ENCODE measurements at places on chromosomes 2 and 18.

DNA sequence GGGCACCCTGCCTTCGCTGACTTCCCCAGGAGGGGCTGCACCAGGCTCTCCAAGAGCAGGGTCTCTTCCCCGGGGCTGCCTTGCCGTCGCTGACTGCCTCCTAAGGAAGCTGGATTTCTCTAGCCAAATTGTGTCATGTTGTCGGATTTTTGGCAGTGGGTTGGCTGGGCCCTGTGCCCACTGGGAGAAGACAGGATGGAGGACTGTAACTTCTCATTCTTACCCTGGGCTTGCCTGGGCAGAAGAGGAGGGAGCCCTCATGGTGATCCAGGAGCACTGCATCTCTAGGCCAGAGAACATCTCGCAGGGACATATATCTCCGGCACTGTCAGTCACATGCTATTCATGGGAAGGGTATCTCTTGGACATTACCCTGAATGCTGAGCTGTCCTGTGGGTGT, 6.3 kb downstream of the MYO7B start:
- no peak for DNase-seq

DNA sequence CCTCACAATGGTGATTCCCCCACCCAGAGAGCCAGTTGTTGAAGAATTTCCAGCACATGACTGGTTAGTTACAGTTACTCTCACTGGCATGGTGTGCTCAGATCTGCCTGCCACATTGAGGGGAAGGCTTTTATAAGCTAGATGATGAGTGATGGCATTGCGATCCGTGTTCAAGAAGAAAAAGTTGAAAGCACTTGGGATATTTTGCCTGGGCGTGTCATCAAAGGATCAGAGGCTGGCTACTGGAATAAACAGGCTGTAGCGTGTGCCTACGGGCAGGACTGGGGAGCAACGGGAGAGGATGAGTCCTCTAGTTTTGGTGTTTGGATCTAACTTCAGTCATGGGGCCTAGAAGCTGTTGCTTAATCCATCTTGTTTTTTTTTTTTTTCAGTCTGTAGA, 175.0 kb downstream of the SETBP1 start:
- no peak for DNase-seq

- DNase-seq: no peak
Measured at GRCh38 chr2:221554769-221555493, 17.2 kb downstream of the EPHA4 start.

DNA sequence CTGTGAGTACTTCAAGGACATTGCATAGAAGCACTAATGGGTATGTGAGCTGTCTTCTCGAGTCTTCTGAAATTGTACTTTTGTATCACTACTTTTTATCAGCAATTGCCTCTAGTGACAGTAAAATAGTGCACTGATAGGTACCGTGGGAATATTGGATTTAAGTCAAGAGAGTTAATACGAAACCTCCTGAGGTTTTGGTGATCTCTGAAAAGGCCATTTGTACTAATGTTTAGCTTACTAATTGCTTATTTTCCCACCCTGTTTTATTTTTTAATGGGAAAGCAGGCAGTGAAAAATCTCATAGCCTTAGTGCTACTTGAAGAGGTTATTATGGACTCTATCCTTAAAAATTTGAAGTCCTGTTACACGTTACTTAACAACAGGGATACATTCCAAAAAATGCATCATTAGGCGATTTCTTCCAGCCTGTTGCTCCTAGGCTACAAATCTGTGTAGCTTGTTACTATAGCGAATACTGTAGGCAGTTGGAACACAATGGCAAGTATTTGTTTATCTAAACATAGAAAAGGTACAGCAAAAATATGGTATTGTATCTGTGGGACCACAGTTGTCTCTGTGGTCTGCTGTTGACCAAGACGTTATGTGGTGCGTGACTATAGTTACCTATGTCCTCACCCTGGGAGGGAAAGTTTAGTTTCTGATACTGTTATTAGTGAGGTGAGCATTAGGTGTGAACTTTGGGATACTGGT, 65.9 kb downstream of the CAB39 start:
- DNase-seq: no peak

GRCh38 chr2:64562148-64562784, 38.1 kb downstream of the AFTPH start:
- DNase-seq: no peak

Measured in stimulated activated CD8-positive, alpha-beta memory T cell treated with anti-CD3 and anti-CD28 coated beads, Interleukin-7, amount 100 ng/mL, for 24 hours (primary cell).